ENCODE measurements at places on chromosomes 4 and X.

DNA sequence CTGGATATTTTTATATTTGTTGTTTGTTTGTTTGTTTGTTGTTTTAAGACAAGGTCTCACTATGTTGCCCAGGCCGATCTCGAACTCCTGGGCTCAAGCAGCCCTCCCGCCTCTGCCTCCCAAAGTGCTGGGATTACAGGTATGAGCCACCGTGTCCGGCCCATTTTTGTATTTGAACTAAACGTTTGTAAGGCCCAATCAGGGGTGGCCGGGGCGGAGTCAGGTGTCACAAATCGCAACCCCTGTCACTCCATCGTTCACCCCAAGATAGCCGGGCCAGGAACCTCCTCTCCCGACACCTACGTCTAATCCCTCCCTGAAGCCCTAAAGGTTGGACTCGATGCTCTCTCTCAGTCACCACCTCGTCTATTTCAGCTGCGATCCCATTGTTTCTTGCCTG is 722 bp upstream of the EFHC2 start:
- peak; percentile 4 for DNase-seq

GRCh38 chrX:22968494-22968893 is 31.3 kb upstream of the DDX53 start:
- no peak for DNase-seq

GRCh38 chrX:153769158-153769864 is 5.3 kb downstream of the PLXNB3 start:
- no peak for DNase-seq

GRCh38 chr4:17400686-17401085 is 111.2 kb downstream of the QDPR start:
- peak; percentile 25 for DNase-seq

GRCh38 chrX:17098516-17099247 is 152.2 kb downstream of the REPS2 start:
- no peak for DNase-seq

- no peak for DNase-seq
These were observed 90.9 kb upstream of the TLR2 start for GRCh38 chr4:153593161-153593560.

DNA sequence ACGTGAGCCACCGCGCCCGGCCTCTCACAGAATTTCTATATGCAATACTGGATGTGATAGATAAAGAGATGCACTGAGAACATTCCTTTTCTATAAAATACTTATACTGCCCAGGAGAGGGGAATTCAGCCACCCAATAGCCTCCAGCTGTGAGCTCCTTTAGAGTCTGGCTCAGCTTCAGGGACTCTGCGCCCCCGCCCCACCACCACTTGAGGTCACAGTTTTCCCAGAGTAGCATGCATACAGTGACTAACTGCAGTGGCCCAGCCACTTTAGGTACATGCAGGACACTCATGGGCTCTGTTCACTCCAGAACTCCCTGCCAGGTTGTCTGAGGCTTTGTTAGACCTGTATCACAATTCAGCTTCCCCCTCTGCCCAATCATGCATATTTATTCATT is 144.4 kb upstream of the TET2 start:
- DNase-seq = no peak

DNA sequence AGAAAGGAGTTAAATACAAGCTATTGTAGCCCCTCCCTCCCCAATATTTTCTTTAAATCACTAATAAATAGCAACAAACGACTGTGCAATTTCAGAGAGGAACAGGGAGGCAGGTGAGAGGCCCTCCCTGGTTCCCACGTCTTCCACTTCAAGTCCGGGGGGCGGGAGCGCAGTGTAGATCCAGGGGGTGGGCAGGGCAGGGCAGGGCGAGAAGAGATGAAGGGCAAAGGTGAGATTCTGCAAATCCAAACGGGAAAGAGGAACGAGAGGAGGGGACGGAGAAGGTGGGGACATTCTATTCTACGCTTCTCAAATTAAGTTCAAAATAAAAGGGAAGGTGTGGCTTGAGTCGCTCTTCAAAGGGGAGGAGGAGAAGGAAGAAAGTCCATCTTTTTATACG is 6.8 kb downstream of the NKX6-1 start:
- no peak for DNase-seq

DNA sequence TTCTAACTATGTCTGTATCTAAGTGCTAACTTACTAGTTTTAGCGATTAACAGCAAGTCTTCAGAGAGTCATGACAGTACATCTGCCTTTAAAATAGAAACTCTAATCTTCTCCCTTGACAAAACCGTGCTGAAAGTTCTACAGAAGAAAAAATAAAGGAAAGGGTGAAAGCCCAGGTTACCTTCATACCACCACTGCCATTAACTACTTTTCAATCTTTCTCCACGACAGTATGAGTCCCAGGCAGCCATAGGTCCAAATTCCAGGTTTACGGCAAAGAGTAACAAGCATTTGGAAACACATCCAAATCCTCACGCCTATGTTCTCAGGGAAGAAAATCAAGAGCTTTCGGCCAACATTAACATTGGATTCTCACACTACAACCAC is 12.4 kb upstream of the ZCCHC13 start:
- DNase-seq = no peak

DNA sequence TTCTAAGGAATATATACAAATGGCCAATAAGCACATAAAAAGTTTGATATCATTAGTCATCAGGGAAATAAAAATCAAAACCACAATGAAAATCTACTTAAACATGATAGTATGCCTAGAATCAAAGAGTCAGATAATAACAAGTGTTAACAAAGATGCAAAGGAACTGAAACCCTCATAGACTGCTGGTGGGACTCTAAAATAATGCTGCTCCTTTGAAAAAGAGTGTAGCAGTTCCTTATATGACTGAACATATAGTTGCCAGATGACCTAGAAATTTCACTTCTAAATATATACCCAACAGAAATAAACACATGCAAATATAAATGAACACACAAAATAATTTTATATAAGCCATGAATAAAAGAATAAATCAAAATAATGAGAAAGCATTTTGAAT is 205.1 kb upstream of the CTSO start:
- no peak for DNase-seq

GRCh38 chrX:123085311-123085940 is 98.7 kb upstream of the GRIA3 start:
- no peak for DNase-seq

DNA sequence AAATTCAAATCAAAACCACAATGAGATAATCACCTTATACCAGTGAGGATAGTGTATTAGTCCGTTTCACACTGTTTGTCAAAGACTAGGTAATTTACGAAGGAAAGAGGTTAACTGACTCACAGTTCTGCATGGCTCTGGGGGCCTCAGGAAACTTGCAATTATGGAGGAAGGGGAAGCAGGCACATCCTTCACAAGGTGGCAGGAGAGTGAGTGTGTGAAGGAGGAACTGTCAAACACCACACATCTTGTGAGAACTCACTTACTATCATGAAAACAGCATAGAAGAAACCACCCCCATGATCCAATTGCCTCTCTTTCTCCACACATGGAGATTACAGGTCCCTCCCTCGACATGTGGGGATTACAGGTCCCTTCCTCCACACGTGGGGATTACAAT is 54.7 kb upstream of the TRPC5 start:
- DNase-seq = no peak

DNA sequence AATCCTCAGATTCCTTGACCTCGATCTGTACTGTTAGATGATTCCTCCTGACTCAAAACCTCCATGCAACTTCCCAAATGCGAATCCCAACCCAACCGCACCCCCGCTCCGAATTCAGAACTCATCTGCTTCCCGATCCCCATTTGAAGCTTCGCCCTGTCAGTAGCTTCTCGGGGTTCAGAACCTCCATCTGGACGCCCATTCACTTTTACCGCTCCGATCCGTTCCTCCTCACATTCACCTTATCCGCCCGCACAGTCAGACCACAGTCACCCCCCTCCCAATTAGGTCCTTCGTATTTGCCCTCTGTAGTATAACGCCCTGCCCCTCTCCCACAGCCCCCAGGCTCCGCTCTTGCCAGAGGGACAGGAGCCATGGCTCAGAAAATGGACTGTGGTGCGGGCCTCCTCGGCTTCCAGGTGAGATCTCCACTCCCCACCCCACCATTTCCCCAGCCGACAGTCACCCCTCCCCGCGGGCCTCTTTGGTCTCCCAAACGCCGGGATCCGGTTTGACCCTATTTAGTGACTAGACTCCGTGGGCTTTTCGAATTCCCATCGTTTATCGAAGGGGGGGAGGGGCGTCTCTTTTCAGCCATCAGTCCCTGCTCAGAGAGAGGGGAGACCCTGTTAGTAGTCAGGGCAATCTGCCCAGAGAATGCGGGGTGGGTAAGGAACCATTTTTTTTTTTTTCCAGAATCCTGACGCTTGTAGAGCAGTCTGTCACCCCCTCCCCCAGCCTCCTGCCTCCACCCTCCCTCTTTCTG is 691 bp downstream of the MAGED1 start:
- DNase-seq = no peak

- peak; percentile 65 for DNase-seq
These were observed 188.0 kb downstream of the STIM2 start for GRCh38 chr4:27048429-27049238.

- peak; percentile 52 for DNase-seq
These were observed 70.6 kb downstream of the TRAPPC11 start for GRCh38 chr4:183729430-183730328.

GRCh38 chrX:7580127-7580526 is 262.8 kb upstream of the VCX start:
- DNase-seq = no peak

DNA sequence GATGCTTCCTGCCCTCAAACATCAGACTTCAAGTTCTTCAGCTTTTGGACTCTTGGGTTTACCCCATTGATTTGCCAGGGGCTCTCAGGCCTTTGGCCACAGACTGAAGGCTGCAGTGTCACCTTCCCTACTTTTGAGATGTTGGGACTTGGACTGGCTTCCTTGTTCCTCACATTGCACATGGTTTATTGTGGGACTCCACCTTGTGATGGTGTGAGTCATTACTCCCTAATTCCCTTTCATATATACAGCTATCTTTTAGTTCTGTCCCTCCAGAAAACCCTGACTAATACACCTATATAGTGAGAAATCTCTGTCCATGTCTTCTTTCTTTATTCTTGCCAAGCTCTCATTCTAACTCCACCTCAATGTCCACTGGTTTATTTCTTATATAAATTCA is 736.9 kb upstream of the HS3ST1 start:
- DNase-seq = no peak

GRCh38 chr4:7559741-7560395 is 125.1 kb upstream of the PSAPL1 start:
- DNase-seq = no peak

- peak; percentile 32 for DNase-seq
These were observed 17.9 kb upstream of the PDE5A start for GRCh38 chr4:119646347-119647071.

DNA sequence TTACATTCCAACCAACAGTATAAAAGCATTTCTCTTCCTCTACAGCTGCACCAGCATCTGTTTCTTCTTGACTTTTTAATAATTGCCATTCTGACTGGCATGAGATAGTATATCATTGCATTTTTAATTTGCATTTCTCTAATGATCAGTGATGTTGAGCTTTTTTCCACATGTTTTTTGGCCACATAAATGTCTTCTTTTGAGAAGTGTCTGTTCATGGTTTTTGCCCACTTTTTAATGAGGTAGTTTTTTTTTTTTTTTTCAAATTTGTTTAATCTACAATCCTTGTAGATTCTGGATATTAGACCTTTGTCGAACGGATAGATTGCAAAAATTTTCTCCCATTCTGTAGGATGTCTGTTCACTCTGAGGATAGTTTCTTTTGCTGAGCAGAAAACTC is 39.5 kb upstream of the TBC1D19 start:
- no peak for DNase-seq

DNA sequence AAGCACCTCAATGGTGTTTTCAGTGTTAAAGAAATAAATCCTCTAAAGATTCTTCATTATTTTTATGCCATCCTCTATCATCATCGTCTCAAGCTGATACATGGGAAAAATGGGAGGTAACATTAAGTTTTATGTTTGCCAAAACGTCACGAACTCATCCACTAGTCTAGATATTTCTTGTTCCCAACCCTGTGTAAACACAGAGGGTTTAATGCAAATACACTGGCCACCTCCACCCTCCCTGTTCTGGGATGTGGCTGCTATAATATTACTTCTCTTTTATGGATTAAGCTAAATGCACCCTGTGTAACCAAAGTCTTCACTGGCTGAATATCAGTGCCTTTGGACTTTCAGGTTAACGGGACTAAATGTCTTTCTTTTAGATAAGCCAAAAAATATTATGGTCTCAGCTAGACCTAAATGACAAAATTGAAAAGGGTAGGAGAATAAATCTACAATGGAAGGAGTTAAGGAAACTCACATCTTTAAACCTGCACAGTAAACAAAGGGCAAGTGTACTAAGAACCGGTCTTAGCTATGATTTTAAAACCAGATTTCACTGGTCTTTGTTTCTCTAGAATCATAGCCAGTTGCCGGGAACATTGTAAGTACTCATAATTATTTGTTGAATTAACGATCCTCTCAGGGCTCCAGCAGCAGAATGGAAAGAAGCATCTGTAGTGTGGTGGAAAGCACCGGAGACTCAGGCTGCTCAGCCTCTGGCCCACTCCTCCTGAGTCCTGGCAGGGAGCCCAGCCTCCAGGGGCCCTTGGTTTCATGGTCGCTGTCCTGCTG is 103.5 kb upstream of the NOCT start:
- DNase-seq = no peak

- no peak for DNase-seq
These were observed 34.2 kb upstream of the SLIT2 start for GRCh38 chr4:20217521-20217920.

DNA sequence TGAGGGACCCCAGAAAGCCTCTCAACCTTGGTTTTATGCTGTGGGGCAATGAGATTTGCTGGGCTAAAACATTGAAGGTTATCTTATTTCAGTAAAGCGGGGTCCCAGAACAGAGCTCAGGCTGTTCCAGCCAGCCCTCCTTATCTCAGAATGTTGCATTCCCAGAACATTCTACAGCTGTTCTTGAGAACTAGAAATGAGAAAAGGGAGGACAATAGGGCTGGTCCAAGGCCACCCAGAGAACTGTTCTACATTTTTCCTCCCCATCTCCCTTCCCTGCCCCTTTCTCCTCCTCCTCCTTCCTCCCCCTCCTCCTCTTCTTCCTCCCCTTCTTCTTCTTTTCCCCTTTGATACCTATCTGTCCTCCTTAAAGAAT is 70.4 kb upstream of the SLC7A11 start:
- no peak for DNase-seq

- DNase-seq = no peak
These were observed 348.8 kb downstream of the GASK1B start for GRCh38 chr4:157824021-157824420.

DNA sequence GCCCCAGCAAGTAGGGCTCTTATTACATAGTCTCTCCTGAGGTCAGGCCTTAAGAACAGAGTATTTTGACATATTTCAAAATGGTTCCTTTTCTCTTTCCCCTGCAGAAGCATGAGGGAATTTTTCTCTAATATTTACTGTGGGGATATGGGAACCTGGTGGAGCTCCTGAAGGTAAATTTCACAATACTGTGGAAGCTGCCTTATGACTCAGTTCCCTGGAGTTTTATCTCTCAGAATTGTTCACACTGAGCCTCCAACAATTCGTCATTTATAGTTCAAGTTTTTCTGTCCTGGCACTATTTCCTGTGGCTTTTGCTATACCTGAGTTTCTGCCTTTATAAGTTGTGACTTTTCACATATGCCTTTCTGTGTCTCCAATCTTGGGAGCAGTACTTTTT is 607.2 kb upstream of the NDST4 start:
- no peak for DNase-seq

Data from AG20443 (cell line).